ENCODE measurements at places on chromosomes 1 and 21.

GRCh38 chr1:239814306-239814881 is 277.3 kb upstream of the FMN2 start:
- DNase-seq: peak; percentile 20

DNA sequence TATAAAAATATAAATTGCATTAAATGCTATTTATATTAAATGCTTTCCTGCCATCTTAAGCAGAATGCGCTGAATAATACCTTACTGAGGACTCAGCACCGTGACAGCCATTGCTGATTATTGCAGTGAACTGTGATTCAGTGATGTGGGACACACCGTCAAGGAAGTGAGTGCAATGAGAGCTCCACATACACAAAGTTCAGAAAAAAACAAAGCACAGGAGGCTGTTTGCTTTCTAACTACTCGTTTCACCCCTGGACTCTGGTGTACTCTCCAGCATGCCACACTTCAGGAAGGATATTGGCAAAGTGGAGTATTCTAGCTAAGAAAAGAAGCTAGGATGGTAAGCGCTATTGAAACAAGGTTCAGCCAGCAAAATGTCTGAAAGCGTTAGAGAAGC is 57.4 kb upstream of the CXADR start:
- DNase-seq: no peak

GRCh38 chr1:223702735-223703667 is 9.3 kb upstream of the CAPN2 start:
- no peak for DNase-seq

- DNase-seq: no peak
Measured at GRCh38 chr1:8083739-8084484, 57.8 kb upstream of the ERRFI1 start.

DNA sequence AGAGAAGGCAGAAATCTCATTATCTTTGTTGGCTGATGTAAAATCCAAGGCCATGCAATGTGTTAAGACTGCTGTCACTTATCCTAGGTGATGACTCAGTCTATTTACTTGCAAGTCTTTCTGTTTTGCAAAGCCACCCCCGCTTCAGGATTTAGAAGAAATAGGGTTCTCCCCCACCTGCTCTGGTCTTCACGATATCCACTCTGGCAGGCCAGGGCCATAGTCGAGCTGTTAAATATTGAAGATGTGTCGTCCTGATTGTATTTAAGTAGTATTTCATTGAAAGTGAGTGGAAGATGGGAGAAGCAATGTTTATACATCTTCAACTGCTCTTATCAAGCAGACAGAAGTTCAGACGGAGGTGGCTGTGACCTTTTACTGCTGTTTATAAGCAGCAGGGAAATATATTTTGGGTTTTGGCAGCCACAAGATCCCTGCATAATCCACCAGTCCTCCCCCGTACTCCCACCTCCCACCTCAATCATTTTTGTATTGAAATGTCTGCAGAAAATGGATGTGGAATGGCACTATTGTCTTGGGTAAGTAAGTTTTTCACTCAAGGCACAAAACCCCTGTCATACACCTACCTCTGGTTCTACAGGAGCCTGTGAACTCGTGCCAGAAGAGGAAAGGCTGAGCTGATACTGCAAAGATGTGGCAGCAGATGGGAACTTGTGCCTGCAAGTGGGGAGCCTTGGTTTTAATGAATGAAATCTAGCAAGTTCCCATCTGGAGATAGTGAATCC is 117.4 kb downstream of the MRPS6 start:
- no peak for DNase-seq

- DNase-seq: no peak
Measured at GRCh38 chr1:197351821-197352440, 83.9 kb downstream of the CRB1 start.

DNA sequence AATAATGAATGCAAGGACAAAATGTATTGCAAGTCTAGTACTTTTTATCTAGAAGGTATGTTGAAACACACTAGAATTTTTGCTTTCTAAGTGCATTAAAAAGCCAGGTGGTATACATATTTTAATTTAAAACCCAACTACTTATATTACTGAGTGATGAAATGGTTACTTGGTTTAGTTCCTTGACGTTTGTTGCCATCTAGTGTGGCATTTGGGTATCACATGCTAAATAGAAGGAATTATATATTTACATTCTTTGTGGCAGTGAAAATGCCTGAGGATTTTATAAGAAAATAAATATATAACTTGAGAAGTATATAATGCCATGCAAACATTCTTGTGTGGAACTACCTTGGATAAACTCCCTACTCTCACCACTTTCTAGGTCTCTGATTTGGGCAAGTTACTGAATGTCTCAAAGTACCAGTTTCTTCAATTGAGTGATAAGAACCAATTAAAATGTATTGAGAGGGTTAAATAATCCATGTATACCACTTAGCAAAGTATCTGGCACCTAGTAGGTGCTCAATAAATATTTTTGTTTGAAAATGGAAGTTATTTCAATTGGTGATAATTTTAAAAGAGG is 69.6 kb downstream of the SDCCAG8 start:
- DNase-seq: no peak

- no peak for DNase-seq
Measured at GRCh38 chr1:81029266-81029665, 771.5 kb upstream of the ADGRL2 start.

GRCh38 chr1:117654493-117655219 is 48.8 kb downstream of the TENT5C start:
- DNase-seq: no peak

GRCh38 chr1:173409613-173410012 is 67.5 kb upstream of the PRDX6 start:
- DNase-seq: no peak

DNA sequence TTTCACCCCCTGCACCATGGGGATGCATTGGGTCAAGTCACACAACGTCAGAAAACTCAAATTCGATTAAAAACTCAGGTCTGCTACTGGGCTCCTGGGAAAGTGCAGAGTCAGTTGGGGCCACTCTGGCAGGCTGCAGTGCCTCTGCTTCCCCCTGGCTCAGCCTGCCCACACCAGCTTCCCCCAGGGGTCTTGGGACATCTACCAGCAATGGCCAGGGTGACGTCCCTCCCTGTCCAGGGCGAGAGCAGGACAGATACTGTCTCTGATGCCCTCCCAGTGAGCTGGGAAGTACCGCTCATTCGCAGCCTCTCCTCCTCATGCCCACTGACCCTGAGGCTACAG is 106.2 kb upstream of the COL6A1 start:
- no peak for DNase-seq

- no peak for DNase-seq
Measured at GRCh38 chr1:191734321-191734720, 423.9 kb upstream of the RGS18 start.

DNA sequence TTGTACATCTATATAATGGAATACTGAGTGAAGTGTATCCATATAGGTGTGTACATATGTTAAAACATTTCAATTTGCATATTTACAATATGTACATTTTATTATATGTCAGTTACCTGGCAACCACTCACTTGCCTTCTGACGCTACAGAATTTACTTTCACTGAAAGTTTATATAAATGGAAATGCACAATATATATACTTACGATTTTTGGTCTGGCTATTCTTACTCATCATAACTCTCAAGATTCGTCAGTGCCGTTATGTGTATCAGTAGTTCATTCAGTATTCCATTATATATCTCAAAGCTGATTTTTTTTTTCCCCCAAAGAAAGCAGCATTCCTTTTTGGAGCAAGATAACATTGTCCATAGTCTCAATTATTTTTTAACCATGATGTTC is 138.2 kb downstream of the PCBP3 start:
- DNase-seq: no peak

DNA sequence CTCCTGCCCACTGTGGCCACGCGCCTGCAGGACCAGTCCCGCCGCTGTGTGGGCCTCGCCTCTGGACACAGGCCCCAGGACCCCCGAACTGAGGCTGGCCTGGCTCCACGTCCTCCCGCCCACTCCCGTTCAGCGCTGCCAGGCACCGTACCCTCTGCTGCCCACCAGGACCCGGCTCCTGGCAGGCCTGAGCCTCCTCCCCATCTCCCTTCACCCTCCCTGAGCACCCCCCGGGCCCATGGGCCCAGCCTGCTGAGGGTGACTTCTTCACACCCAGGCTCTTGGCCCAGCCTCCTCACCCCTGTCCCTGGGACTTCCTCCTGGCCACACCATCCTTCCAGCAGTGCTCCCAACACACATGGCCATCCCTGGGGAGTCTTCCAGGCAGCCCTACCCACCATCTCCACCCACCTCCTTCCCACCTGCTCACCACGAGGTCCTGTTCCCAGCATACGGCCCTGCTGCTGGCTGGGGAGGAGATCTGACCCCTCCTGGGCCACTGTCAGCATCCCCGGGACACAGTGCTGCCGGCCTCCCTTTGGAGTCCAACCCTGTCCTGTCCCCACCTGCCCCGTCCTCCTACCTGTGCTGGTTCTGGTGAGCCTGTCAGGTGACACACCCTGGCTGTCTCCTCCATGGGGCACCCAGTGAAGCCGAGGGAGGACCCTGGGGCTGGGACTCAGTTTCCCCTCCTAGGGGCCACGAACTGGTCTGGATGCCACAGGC is 53.7 kb downstream of the SLX9 start:
- no peak for DNase-seq

- DNase-seq: no peak
Measured at GRCh38 chr1:11175461-11175860, 13.7 kb upstream of the ANGPTL7 start.

DNA sequence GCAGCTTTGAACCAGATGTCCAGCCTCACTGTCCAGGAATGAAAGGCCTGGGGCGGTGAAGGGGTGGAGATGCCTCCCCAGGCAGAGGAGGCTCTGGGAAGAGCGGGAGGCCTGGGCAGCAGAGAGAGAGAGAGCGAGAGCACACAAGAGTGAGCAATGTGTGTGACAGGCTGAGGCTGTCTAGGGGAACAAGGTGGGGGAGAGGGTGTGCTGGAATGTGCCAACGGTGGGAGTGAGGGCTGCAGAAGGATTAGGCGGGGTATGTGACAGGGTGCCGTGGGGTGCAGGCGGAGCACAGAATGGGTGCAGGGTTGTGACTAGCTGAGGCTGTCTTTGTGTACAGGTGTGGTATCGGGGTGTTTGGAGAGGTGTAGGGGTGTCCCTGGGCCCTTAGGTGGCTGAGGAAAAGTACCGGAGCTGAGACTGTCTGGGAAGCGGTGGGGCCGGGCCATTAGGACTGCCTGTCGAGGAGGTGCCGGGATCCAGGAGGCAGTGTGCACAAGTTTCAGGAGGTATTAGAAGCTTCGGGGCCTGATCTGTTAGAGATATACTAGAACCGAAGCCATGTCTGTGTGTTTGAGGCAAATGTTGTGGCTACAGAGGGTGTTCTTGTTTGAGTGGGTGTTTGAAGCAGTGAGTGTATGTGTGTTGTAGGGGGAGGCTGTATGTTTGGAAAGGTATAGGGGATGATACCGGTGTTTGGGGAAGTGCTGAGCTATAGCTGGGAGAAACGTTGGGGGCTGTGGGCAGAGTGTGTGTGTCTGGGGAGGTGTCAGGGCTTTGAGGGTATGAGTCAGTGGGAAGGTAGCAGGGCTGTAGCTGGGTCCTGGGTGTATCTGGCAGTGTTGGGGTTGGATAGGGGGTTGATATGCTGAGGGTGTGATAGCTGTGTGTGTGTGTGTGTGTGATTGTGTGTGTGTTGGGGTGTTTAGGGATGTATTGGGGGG is 9.1 kb downstream of the AHDC1 start:
- no peak for DNase-seq

GRCh38 chr1:203041351-203041932 is 15.2 kb downstream of the PPFIA4 start:
- DNase-seq: no peak

DNA sequence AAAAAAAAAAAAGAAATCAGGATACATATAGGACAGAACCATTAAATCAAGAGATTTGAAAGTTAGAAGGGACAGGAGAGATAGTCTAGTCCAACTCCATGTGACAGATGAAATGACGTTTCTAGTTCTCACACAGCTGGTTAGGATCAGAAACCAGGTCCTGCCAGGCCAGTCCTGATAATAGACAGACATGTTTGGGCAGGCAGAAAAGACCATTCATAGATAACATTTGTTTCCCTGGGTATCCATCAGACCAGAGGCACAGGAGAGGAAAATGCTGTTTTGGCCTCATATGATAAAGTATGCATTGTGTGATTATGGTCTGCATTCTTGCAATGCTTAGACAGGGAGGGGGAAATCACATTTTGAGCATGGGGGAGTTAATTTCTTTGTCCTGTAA is 29.3 kb downstream of the ZBTB8B start:
- DNase-seq: no peak

GRCh38 chr21:45438391-45439145 is 33.6 kb downstream of the COL18A1 start:
- DNase-seq: no peak

GRCh38 chr1:90729504-90730242 is 12.6 kb upstream of the BARHL2 start:
- no peak for DNase-seq

DNA sequence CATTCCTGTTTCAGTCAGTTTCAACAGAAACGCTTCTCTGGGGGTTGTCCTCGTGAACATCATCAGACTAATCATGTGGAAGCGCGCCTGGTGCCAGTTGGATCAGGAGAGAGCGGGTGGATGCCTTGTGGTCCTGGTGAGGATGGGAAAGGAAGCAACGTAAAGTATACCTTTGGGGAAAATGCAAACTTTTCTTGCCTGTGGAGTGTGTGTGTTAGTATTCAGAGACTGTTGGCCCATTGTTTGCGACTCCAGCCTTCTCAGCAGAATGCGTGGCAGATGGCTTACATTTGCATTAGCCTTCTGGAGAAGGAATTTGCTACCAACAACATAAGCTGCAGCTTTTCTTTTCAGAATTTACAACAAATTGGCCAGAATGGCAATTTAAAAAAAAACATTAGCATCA is 173.9 kb downstream of the RWDD3 start:
- no peak for DNase-seq

GRCh38 chr1:22845398-22845935 is 127.2 kb downstream of the LACTBL1 start:
- DNase-seq: no peak

DNA sequence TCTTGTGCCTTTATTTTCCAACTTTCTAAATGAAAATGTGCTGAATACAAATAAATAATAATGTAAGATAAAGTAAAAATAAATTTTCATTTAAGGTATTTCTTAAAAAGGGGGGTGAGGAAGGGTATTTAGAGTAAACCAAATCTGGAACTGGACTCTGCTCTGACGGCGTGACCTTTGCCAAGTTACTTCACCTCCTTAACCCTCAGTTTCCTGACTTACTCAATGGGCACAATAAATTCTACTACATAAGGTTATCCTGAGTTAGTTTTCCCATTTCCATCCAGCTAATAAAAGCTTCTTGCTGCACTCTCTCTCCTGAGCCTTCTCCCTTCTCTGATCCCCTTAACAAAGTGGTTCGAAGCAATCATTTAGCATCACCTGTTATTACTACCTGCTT is 93.9 kb downstream of the NID1 start:
- no peak for DNase-seq

- DNase-seq: no peak
Measured at GRCh38 chr1:65830306-65830705, 37.6 kb downstream of the PDE4B start.

Measured in stimulated activated CD4-positive, alpha-beta T cell treated with anti-CD3 and anti-CD28 coated beads, Interleukin-2, amount 100 ng/mL, for 24 hours (primary cell).